GM12892 (cell line): ENCODE measurements at places on chromosomes 3 and 15.

GRCh38 chr15:41606997-41607396 lies 48.0 kb downstream of the TYRO3 start:
- no peak for DNase-seq

DNA sequence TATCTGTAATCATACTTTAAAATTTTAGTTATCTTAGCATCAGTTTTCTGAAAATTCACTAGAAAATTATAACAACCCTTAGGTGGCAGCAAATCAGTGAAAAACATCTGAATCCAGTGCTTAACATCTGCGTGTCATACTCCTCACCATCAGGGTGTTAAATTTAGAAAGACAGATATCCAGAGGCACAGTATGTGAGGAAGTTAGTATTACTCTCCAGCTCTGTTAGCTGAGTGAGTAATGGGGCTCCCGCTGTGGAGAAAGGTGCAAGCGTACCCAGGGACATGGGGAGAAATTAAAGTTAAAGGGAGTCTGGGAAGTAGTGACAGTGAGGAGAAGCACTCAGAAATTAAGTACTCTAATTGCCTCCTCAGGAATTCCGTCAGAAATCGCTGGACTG lies 50.9 kb downstream of the CEP63 start:
- no peak for DNase-seq

DNA sequence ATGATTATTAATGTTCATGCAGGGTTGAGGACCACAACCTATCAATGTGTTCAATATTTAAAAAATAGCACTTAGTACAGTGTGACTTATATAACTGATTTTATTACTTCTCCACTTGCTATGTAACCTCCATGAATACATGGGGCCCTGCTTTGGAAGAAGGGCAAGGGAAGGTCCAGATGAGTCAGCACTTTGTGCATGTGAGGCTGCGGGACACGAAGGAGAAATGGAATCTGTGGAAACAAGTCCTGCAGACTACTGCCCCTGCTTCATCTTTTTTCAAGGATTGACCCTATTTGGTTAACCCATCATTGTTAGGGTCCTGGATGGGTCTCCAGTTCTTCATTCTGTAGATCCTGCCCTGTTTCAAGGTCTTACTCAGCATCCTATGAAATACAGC lies 1.6 kb downstream of the NXPE3 start:
- no peak for DNase-seq

DNA sequence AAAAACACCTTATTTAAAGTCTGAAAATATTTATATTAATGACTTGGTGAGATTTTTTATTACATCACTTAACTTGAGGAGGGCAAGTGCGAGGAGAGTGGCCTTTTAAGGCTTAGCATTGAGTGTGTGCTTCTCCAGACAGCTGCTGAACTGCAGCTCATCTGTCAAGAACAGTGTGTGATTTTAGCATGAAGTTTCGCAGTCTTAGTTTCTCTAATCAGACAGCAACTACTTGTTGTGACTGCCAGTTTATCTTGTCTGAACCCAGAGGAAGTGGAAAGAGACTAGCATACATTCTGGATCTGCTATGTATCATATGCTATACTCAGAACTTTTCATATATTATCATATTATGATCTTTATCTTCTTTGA lies 291.7 kb upstream of the ROPN1 start:
- no peak for DNase-seq

- DNase-seq: no peak
Observed at GRCh38 chr3:102979682-102980354, 545.0 kb downstream of the ZPLD1 start.

DNA sequence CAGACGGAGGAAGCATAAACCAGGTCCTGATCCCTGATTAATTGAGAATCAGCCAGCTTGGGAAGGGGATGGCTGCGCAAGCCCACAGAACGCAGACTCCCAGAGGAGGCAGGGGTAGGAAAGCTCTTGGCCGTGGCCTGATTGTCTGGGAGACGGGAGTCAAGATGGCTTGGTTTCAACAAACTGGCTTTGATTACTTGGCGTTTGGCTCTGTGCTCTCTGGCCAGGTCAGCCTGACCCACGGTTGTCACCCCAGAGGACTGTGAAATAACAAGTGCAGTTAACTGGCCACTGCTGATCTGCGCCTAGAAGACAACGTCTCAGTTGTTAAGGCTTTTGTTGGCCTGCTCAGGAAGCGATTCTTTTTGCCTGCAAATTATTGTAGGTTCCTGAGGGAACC lies 387.0 kb upstream of the PROK2 start:
- DNase-seq: no peak

DNA sequence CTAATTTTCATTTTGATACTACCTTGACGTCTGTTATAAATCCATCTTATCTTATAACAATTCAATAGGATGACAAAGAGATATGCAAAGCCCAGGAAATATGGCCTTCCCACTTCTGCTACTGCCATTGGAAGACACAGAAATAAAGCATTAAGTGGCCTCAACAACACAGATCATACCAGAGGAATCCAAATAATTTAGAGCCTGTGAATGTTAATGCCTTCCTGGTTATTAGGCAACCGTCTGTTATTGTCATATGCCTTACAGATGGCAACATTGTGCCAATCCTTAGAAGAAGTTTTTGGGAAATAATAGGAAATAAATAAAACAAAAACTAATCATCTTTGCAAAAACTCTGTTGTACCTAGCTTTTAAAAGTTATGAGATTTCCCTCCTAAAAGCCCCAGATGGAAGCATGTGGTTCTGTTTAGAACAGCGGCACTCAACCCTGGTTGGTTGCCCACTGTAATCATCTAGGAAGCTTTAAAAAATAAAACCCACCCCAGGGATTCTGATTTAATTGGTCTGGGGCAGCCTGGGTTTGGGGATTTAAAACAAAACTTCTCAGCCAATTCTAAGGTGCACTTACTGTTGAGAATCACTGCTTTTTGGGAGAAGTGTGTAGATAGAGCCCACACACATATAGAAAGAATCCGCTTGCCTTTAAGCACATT lies 704.8 kb upstream of the CFAP20DC start:
- DNase-seq: no peak

- DNase-seq: no peak
Observed at GRCh38 chr3:183496311-183496710, 59.2 kb downstream of the KLHL6 start.

DNA sequence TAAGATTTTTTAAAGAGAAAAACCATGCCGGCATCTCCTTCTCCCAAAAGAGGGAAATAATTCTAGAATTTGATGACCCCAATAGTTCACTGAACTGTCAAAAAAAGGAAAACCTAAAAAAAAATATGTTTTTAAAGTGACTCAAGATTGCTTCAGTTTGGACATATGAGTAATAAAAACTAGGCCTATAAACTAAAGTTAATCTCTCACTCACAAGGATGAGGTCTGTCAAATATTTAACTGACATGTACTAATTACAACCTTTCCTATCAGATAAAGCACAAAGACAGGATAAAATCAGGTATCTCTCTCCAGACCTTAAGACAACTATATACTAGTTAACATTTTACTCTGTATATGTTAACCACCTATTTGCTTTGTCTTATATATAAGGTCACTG lies 231.9 kb downstream of the NSUN3 start:
- no peak for DNase-seq

DNA sequence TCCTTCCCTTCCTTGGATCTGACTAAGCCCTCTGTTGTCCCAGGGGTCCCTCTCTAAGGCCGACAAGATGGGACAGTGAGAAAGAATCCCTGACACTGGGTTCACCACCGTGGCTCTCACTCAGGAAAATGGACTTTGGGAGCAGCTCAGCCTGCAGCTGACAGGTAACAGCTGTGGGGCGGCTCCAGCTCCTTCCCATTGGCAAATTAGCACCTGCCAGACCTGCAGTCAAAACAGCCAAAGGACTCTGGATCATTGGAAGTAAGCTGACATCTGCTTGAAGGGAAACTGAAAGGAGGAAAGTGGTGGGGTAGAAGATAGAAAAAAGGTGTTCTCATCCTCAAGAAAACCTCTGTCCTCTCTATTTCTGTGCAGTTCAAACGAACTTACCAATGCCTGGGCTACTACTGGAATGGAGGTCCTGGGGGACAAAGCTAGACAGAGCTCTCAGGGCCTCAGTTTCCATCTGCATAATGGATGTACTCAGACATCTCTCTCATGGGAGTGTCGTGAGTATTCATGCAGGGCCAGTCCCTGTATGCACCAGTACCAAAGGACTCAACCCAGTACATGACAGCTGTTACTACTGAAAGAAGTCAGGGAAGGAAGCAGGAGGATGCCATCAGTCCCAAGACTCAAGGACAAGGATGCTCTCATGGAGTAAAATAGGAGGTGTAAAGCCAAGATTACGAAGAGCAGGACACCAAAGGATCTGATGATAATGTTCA lies 53.6 kb upstream of the DCLK3 start:
- DNase-seq: no peak

DNA sequence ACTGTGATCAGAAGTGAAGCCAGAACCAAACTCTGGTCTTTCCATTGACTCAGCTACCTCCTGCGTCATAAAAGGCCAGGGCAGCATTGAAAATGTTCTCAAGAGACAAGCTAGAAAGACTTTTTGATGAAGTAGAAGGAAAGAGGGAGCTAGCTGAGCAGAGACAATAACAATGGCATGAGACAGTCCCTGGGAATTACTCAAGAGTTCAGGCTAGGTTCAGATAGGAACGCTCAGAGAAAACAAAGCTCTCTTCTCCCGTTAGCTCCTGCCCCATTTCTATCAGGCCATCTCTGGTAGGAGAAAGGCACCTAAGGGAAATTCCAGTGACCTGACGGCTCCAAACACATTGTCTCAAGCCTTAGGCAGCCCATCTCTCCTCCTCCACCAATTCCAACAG lies 7.0 kb upstream of the OXTR start:
- no peak for DNase-seq

DNA sequence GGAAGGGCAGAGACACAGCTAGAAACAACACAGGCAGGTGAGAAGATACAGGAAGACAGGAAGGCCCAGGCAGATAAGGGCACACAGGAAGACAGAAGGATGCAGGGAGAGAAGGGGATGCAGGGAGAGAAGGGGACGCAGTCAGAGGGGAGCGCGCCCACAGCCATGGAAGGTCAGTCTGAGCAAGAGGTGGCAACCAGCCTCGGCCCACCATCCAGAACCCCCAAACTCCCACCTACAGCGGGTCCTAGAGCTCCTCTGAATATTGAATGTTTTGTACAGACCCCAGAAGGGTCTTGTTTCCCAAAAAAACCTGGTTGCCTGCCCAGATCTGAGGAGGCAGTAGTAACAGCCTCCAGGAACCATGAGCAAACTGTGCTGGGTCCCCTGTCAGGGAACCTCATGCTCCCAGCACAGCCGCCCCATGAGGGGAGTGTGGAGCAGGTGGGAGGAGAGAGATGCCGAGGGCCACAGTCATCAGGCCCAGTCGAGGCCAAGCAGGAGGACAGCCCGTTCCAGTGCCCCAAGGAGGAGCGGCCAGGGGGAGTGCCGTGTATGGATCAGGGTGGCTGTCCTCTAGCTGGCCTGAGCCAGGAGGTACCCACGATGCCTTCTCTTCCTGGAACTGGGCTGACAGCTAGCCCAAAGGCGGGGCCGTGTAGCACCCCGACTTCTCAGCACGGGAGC lies 27.6 kb upstream of the SLC28A1 start:
- DNase-seq: no peak

- no peak for DNase-seq
Observed at GRCh38 chr15:89999676-90000185, 1.4 kb upstream of the ZNF710 start.

DNA sequence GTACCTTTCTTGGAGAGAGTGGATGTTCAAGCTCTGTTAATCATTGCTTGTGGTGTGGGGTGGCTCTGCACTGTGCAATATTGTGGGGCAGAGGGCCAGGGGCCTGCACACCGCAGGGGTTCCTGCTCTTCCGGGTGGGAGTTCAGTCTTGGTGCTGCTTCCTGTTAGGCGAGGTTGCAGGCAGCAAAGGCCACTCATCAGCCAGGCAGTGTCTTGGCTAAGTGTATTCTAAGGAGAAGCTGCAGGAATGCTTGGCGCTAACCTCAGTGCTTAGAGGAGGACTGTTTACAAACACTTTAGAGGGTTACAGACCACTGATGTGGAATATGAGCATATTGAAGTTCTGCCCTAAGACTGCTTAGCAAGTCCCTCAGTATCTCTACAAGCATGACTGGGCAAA lies 81.7 kb downstream of the CEP63 start:
- DNase-seq: no peak

- no peak for DNase-seq
Observed at GRCh38 chr3:188309437-188310269, 155.7 kb downstream of the LPP start.

GRCh38 chr15:51286816-51287215 lies 51.6 kb downstream of the CYP19A1 start:
- no peak for DNase-seq

DNA sequence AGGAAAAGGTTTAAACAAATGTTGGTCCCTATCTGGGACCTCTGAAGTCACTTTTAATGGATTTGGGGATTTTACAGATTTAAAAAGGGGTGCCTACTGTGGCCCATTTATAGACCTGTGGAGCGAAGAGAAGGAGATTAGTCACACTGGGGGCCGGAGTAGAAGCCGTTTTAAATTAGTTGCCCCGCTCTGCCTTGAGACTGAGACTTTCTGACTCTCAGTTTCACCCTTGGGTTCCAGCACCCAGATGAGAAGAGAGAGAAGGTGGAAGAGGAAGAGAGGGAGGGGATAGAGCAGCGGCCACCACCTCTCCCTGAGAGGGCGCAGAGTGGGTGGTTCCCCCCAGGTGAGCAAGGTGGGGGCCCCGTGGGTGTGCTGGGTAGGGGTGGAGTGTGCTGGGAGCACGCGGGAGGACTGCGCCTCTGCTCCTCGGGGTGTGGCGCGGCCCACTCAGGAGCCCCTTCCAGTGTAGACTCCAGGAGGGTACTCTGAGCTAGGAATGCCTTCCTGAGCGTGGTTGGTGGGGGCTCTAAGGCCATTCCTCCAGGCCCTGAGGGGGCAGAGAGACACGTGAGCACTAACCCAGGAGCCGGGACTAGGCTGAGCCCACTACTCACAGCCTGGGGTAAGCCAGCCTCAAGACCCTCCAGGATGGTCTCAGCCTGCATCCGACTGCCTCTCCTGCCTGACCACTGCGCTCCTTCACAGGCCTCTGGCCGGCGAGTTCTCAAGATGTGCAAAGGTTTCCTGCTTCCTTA lies 32.6 kb upstream of the RAB6B start:
- no peak for DNase-seq

DNA sequence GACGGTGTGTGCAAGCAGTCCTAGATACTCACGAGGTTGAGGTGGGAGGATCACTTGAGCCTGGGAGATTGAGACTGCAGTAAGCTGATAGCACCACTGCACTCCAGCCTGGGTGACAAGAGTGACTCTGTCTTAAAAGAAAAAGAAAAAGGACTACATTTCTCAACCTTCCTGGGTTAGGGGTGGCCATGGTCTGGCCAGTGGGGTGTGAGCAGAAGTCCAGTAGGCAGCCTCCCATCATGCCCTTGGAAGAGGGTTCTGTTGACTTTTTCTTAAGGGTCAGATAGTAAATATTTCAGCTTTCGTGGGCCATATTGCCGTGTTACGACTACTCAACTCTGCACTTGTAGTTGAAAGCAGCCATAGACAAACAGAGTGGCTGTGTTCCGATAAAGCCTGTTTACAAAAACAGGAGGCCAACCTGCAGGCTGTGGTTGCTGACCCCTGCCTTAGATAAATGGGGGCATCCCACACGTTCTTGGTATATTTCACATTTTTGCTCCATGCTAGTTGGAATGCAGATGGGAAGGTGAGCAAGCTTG lies 31.0 kb upstream of the PDE8A start:
- no peak for DNase-seq

GRCh38 chr15:95715116-95715903 lies 615.2 kb upstream of the NR2F2 start:
- no peak for DNase-seq

- DNase-seq: no peak
Observed at GRCh38 chr3:12436514-12437220, 47.6 kb upstream of the TSEN2 start.

- DNase-seq: no peak
Observed at GRCh38 chr3:32835961-32836360, 18.2 kb downstream of the TRIM71 start.
